Fibroblast of skin of right quadriceps (primary cell): ENCODE measurements at places on chromosomes 5 and 9.
A peak's percentile ranks its signal among the peaks of the same experiment; 100 is the strongest.

DNA sequence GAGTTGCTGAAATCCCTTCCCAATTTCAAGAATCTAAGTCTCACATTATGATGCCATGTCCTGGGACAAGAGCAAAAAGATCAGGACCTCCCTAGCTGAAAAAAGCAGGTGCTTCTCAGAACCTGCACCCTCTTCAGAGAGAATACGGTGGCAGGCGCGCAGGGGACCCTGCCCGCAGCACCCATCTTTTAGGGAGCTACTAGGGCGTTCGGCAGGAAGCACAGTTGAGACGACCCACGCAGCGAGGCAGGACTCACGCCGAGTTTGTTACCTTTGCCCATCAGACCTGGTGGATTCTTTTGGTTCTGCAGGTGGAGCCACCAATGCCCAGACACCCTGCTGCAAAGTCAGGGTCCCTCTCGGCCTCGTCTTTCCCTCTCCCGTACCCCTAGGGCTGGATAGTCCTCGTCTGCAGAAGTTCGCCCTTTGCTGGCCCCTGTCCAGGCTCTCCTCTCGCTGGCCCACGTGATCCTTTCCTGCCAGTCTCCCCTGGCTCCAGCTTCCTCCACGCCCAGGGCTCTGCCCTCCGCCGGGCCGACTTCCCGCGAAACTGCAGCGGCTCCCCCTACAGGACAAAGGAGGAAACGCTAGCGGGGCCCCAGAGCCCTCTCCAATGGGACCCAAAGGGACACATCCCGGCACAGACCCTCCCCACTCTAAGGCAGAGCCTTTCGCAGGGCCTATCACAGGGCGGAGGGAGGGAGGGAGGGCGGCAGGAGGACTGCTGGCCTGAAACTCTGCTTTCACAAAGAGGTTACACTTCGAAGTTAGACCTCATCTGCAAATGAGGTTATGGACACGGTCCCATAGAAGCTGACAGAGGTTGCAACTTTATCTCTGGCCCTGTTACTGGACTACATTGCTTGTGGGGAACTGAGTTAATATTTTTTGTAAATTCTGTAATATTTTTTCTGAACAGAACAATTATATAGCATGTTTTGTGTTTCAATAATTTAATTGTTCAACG lies 28.8 kb downstream of the TMEM174 start:
- DNase-seq: peak; percentile 56

- peak; percentile 57 for DNase-seq
These were observed 195.4 kb downstream of the MPDZ start for GRCh38 chr9:13083963-13084528.

- peak; percentile 96 for DNase-seq
These were observed 93.7 kb upstream of the DAB2 start for GRCh38 chr5:39518516-39518915.

- DNase-seq: peak; percentile 37
These were observed 95.5 kb downstream of the F2RL2 start for GRCh38 chr5:76527685-76528161.

DNA sequence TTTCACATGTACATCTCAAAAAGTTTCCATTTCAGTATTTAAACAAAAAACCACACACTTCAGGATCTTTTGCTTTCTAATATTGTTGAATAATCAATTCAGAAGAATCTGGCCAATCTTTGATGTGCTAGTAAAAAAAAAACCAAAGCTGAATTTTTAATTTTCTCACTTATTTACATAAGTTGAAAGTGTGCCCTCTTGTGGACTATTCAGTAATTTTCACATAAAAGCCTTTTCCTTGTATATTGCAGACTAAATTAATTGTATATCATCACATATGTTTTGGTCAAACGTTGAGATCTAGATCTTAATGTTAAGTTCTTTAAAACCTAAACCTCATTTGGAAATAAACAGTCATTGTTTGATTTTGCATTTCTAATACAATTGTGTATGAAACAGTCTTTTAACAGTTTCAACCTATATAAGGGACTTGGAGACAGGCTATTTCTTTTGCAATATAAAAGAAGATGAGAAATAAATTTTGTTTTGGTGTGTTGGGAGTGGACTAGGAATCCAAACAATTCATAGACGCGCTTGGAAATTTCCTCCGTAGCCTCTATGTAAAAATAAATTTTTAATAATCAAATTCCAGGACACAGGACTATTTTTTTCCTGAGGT lies 68.1 kb downstream of the NIPBL start:
- DNase-seq: peak; percentile 60

DNA sequence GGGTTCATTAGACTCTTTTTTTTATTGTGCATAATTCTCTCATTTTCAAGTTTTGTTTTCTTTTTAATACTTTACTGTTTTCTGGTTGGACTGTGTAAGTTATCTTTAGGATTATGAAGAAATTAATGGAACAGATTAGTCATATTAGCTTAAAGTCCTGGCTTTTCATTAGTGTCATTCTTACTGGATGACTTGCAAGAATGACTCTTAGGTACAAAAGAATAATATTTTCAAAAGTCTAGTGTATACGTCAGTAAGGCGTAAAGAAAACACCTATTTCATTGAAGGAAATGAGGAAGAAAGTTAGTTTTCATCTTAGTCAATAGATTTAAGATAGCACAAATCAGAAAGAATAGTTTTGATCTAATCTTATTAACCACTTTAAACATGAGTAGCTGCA lies 20.4 kb downstream of the UHRF2 start:
- DNase-seq: no peak

DNA sequence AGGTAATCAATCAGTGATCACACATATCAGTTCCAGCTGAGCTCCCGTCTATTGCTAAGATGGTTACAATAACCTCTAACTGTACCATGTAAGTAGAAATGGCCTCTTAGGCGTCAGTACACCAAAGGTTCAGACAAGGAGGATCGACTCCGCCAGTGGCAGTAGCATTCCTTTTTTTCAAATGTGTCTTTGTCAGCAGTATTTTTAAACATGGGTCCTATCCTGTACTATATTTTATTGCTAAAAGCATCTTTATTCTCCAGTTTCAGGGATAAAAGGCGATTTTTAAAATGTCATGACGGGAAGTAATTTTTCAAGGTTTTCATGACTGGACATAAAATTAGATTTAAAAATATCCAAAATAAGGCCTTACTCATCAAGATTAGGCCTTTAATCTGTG lies 64.8 kb upstream of the TBCA start:
- DNase-seq: no peak

DNA sequence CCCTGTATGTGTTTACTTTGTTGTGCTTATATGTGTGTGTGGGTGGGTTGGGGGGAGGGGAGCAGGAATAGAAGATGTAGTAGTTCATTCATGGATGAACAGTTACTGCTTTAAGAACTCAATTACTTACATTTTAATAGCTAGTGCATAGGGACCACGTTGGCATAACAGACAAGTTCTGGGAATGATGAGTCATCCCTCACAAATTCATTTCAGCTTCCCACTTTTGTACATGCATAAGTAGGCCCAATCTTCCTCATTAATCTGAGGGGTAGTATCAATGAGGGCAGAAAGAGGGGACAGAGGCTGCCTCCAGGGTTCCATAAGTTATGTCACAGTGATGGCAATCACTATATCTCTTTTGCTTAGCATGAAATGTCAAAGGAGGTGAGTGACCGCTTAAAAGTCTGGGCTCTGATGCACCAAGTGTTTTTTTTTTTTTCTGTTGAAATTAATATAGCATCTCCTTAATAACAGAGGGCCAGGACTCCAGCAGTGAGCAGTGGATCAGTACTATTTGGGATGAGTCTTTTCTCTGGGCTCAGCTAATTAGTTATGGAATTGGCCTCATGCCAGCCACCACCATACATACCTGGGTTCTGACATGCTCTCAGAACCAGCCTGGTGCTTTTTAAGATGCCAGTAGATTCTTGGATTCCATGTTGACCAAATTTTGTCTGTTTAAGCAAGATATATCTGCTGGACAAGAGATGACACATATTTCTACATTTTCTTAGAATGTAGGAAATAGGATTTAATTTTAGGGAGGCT lies 37.1 kb downstream of the PRDM6 start:
- peak; percentile 80 for DNase-seq

- peak; percentile 76 for DNase-seq
These were observed 13.7 kb downstream of the DAB2 start for GRCh38 chr5:39411061-39411460.

GRCh38 chr9:128408963-128409431 lies 11.7 kb upstream of the CERCAM start:
- DNase-seq: no peak

DNA sequence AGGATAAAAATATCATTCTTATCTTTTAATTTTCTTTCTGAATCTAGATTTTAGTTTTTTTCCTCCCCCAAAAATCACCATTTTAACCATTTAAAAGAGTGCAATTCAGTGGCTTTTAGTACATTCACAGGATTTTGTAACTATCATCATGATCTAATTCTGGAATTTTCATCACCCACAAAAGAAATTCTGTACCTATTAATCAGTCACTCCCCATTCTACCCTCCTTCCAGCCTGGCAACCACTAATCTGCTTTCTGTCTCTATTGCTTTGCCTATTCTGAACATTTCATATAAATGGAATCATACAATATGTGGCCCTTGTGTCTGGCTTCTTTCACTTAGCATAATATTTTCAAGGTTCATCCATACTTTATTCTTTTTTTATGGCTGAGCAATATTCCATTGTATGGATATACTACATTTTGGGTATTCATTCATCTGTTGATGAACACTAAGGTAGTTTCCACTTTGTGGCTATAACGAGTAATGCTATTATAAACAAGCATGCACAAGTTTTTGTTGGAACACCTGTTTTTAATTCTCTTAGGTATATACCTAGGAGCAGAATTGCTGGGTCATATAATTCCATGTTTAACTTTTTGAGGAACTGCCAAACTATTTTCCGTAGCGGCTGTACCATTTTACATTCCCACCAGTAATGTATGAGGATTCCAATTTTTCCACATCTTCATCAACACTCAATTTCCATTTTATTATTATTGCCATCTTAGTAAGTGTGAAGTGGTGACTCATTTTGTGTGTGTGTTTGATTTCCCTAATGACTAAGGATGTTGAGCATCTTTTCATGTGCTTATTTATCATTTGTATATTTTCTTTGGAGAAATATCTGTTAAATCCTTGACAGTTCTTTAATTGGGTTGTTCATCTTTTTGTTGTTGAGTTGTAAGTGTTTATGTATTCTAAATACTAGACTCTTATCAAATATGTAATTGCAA lies 340.3 kb downstream of the CWC27 start:
- peak; percentile 54 for DNase-seq

GRCh38 chr5:175554296-175554695 lies 75.9 kb downstream of the SFXN1 start:
- DNase-seq: no peak

DNA sequence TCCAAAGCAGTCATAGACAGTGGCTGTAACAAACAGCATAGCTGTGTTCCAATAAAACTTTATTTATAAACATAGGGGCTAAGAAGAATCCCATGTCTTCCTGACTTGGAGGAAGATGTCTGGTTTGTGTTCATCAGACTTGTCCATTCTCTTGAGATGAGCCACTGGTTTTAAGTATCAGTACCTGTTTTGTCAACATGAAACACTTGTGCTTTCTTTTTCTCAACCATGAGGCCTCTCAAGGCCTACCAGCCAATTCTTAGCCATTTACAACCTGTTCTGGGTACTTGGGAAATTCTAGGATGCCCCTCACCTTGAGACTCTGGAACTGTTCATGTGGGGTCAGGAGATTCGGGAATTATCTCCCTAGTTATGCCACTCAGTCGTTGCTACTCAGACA lies 154.3 kb upstream of the PPP1R2B start:
- DNase-seq: no peak

GRCh38 chr5:80594810-80595209 lies 24.7 kb upstream of the ANKRD34B start:
- no peak for DNase-seq

DNA sequence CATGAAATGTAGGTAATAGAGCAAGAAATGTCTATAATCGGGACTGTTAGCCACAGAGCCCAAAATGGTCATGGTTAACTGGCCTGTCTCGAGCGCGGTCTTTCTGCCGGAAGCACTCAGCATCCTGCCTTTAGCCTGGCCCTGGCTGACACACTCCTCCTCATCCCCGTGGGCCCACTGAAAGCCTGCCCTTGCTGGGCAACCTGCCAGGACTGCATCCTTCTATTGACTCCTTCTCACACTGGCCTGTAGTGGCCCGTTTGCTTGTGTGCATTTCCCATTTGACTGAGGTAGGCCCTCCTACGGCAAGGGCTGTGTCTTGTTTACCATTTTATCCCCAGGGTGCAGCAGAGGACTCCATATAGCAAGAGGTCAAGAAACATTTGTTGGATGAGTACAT lies 215.7 kb downstream of the ATPSCKMT start:
- DNase-seq: peak; percentile 28

GRCh38 chr9:68627594-68627993 lies 77.4 kb upstream of the PIP5K1B start:
- no peak for DNase-seq

DNA sequence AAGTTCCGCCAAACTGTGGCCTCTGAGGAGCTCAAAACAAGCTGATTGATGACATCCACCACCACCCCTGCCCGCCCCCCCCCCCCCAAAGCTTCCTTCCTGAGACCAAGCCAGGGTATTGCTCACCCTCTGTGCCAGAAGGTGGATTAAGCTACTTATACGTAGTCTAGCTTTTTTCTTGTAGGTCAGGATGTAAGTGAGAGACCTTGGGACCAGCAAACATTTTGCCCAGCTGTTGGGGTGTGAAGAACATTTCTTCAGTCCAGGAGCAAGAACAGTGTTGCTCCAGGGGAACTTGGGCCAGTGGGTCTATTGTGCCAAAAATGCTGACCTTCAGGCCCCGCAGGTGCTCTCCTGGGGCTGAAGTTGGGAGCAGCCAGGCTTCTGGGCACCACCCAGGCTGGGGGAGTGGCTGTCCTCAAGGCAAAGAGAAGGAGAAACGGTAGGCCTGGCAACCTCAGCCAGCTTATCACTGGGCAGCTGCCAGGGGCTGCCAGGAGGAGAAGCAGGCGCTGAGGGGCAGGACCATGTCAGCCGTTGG lies 18.0 kb downstream of the NEURL1B start:
- no peak for DNase-seq

DNA sequence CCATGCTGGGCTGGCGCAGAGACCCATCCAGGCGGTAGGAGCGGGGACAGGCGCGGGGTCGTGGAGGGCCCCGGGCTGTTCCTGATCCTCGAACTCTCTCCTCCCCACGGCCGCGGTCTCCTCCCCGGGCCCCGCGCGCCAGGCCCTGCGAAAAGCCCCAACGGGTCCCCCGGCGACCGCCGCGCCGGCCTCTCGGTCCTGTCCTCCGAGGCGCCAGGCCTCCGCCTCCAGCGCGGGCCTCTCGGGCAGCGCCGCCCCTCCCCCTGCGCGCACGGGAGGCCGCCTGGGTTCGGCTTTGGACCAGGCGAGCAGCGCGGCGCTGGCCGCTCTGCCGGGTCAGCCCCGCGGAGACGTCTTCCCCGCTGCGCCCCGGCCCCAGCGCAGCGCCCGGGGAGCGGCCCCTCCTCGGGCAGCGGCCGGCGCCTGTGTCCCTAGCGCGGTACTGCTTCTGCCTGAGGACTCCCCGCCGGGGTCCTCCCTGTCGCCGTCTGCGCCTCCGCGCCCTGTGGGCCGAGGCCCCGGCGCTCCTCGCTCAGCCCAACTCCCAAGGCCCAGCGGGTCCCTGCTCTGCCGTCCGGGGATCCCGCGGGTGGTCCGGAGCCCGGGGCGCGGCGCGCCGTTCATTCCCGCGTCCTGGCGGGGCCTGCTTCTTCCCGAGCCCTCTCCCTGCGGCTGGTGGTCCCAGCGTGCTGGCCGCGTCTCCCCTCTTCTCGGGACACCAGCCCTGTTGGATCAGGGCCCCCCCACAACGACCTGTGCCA lies 13.4 kb downstream of the COL23A1 start:
- no peak for DNase-seq

GRCh38 chr5:169200125-169200778 lies 100.7 kb downstream of the SLIT3 start:
- no peak for DNase-seq

- no peak for DNase-seq
These were observed 49.3 kb downstream of the DNAJC21 start for GRCh38 chr5:34978681-34979080.
